BE2C (cell line): ENCODE measurements at places on chromosomes 5 and 9.

GRCh38 chr9:87596862-87597261, 99.2 kb downstream of the DAPK1 start:
- no peak for DNase-seq

DNA sequence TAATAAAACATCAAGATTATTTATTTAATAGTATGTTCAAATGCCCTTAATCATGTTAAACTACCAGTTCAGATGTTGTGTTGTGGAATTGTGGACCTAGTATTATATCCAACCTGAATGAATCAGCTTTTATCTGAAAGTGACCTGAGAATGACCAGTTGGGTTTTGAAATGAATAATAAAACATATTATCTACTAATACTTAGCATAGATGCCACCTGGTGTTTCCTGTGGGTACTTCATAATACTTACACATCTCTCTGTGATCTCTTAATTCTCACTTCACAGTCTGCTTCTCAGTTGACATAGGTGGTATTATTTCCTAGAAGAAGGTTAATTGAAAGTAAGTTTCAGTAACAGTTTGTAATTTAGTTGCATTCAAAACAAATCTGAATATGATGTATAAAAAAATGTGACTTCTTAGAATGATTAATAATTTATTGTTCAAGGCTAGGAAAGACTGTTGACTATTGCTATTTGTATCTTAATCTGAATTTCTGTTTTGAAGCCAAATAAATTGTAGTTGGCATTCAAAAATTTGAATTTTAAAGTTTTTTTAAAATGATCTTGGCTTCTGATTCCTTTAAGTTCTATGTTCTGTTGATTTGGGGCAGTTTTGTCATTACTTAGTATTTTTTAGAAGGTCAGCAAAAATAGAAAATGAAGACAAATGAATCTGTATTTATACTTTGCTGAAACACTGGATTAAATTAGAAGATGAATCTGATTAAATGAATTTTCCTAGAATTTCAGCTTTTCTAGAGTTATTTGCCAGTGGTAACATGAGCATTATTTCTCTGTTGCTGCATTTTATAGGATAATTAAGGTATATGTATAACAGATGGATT, 48.2 kb downstream of the KIF2A start:
- peak; percentile 45 for DNase-seq

DNA sequence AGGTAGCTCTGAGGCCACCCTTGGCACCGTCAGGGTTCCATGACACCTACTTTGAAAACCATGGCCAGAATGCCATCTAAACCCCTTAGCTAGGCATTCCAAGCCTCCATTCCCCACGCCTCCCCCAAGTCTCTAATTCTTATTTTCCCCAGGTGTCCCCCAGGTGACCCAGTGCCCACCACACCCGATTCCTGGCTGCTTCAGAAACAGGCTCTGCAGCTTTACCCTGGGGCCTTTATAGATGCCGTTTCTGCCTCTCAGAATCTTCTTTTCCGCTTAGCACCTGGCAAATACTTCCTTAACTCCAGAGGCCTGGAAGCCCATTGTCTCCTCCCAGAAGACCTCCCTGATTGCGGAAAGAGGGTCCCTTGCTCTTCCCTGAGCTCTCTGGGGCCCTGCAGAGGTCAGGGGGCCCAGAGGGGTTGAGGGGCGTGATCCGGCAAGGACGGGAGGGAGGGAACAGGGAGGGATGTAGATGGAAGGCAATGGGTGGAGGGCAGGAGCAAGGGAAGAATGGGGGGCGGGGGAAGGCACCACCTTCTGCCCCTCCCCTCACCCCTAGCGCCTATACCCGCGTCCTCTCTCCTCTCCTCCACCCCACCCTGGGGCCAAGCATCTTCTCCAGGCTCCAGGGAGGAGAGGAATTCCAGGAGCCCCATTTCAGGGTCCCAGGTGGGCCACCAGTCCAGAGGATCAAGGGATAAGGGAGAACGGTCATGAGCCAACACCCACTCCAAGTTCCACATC, 12.0 kb upstream of the WDR38 start:
- no peak for DNase-seq

DNA sequence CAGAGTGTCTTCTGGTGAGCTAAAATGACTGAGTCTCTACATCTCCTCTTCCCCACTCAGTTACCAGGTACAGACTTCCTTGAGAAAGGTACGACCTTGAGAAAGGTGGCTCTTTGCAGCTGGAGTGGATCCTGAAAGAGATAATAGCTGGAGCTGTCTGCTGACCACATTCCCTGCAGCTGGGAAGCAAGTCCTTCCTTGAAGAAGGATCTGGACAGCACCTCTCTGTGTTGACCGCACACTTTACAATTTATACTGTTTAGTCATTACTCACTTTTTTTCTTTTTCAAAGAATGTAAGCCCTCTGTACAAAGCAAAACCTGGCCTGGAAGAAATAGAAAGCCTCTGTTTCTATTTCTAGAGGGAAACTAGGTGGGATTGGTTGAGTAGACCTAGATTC, 148.8 kb downstream of the MACIR start:
- no peak for DNase-seq

DNA sequence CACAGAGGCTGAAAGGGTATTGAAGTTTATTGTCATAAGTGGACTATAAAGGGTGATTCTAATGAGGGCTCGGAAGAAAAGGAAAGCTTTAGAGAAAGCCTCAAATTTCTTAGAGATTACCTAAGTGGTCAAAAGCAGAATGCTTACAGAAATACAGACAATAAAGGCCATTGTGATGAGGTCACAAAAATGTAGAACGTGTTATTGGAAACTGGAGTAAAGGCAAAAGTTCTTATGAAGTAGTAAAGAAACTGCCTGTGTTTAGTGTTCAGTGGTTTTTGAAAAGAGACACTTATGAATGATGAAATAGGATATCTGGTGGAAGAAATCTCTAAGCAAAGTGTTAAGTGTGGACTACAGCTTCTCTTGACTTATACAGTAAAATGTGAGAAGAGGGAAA, 726.9 kb downstream of the DNAH5 start:
- DNase-seq: no peak

DNA sequence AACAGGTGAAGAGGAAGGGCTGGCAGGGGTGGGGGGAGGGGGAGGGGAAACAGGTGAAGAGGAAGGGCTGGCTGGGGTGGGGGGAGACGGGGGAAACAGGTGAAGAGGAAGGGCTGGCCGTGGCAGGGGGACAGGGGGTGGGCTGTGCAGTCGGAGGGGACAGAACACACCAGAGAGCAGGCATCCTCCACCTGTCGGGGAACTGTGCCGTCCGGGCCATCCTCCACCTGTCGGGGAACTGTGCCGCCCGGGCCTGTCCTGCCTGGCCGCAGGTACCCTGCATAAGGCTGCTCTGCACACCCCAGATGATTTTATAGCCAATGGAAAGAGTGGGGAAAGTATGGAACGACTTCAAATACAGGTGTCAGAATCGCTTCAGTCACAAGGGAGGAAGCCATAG, 32.5 kb upstream of the PPP1R26 start:
- DNase-seq: no peak

DNA sequence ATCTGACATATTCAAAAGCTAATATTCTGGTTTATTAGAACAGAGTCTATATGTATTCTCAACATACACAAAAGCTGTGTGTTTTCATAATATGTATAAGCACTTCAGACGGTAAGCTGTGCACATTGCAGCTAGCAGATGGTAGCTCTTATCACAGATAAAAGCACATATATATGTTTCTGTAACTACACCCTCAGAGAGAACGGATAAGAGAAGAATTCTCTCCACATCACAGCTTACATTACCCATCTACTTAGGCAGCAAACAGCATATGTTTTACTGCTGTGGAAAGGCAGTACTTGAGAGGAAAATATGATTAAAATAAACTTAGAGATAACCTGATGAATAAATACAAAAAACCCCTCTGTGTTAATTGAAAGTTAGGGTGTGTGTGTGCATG, 450.9 kb upstream of the ZNF608 start:
- DNase-seq: no peak

DNA sequence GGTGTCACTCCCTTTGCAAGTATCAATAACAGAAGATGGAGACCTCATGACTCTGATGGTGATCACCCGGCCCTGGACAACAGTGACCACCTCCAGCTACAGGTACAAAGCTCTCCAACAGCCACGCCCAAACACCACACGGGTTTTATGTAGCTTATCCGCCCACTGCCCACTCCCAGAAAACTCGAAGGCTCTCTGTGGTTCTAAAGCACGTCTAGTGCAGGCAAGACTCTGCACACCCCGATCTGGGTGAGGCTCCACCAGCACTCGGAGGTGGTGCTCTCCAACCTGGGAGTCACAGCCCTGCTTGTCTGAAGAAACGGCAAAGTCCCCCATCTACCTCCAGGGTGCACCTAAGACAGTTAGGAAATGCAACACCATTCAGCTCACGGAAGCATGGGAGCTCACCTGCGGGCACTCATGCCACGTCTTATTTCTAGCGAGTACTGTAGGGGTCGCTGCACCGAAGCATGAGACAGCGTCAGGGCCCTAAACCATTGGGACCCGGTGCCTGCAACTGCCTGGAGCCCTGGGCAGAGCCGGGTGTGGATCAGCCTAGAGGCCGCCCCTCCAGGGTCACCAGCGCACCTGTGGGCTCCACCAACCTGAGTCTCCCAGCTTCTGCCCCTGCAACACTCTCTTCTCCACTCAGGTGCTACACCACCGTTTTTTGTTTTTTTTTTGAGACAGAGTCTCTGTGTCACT, 58.1 kb upstream of the ZNF354A start:
- no peak for DNase-seq

- DNase-seq: no peak
Measured at GRCh38 chr9:77975806-77976205, 55.8 kb downstream of the GNAQ start.

DNA sequence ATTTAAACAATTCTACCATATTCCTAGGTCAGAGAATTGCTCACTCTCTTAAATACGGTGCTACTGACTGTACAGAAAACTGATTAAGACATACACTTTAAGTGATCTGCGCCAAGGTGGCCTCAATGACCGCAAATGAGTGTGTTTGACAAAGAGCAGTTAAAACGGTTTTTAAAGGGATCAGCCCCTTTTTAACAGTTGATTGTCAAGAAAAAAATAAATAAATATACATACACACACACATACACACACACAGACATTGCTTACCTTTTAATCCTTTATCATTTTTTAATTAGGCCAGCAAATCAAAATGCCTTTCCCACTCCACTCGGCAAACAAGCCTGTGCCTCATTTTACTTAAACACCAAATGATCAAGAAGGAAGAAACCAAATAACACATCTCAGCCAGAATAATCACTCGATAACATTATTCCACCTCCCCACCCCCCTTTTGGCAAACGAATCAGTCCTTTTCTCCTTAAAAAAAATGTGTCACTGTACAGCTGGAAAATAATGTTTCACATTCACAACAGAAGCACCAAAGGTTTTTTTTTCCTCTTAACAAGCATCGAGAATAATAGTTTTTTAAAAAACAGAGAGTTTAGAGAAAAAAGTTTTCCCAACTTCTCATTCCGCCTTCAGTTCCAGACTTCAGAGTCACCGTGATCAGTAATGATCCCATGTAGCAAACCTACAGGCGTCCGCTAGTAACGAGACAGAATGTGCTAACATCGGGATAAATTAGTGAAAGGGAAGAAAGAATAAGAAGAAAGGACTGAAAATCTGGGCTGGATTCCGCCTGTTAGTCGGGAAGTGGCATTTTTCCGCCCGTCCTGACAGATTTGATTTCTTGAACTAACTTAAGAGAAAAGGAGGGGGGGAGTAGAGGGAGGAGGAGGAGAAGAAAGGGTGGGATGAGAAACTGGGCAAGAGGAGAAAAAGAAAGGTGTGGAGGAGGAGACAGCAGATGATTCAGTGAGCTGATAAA, at the start of gene ZNF608:
Gene ZNF608 (minus strand): TSS at position 712 of the 988 bp plus-strand sequence. CDS start 1,650 bp downstream, outside the sequence.
- DNase-seq: peak; percentile 32

GRCh38 chr5:121899346-121899745, 47.7 kb downstream of the FTMT start:
- no peak for DNase-seq

GRCh38 chr9:18585996-18586395, 112.0 kb downstream of the ADAMTSL1 start:
- no peak for DNase-seq

- DNase-seq: no peak
Measured at GRCh38 chr5:170269579-170269978, 28.0 kb downstream of the LCP2 start.

- no peak for DNase-seq
Measured at GRCh38 chr9:91298311-91298710, 63.4 kb downstream of the AUH start.

DNA sequence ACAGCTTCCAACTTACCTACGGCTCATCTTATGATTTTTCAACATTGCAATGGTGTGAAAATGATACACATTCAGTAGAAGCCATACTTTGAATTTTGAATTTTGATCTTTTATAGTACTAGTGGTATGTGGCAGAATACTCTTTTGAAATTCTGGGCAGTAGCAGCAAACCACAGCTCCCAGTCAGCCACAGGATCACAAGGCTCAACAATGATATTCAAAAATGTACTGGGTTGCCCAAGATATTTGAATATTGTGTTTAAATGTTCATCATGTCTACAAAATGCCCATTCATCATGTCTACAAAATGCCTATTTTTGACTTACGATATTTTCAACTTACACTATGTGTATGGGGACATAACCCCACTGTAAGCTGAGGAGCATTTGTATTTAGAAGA, 81.3 kb upstream of the PRR16 start:
- DNase-seq: no peak

DNA sequence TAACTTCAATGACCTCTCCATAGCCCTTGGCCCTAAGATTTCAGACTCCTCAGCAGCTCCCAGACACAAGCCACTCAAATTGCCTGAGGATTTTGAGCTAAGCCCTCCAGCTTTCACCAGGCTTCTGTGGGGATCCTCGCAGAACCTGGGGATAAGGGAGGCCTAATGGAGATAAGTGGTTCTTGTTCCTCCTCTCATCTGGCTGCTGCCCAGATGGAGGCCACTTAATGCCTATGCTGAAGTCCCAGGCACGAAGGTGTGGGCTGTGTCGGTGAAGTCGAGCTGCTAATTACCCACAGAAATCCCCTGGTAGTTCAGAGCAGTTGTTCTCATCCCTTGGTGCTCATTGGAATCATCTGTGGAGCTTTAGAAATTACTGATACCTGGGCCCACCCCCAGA, 10.3 kb upstream of the FAT2 start:
- DNase-seq: no peak

GRCh38 chr5:156883316-156883875, 33.3 kb downstream of the PPP1R2B start:
- DNase-seq: no peak

- no peak for DNase-seq
Measured at GRCh38 chr5:179312557-179313235, 32.6 kb downstream of the ADAMTS2 start.

DNA sequence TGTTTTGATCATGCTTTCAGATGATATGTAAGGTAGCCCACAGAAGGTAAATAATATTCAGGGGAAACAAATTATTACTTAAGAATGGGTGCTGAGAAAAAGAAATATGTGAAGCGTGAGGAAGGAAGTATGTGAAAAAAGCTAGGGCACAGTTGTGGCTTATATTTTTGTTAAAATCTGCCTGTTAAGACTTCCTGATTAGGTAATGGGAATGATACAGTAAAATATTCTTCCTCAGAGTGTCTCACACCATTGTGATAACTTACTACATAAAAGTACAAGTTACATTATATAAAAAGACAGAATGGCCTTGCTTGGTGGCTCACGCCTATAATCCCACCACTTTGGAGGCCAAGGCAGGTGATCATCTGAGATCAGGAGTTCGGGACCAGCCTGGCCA, 18.7 kb upstream of the PARP8 start:
- no peak for DNase-seq

- peak; percentile 25 for DNase-seq
Measured at GRCh38 chr5:69105996-69106906, 12.4 kb downstream of the SLC30A5 start.

- no peak for DNase-seq
Measured at GRCh38 chr5:40441733-40442132, 238.0 kb upstream of the PTGER4 start.

- DNase-seq: no peak
Measured at GRCh38 chr9:106701611-106702010, 161.4 kb upstream of the ZNF462 start.
